ENCODE measurements at places on chromosomes 7 and 10. TPM values are rescaled to one million over a fixed set of nuclear protein-coding genes. Genes with fewer than 3 reads are reported as not detected.

Gene NRAP
- not detected for polyA plus RNA-seq

Gene MACC1
- 9.6 TPM for polyA plus RNA-seq

Gene LAMTOR4
- 101 TPM for polyA plus RNA-seq

Gene CRHR2
- polyA plus RNA-seq, result 0.41 TPM

Gene MKX
- polyA plus RNA-seq, result 0.90 TPM

Gene HTRA1
- polyA plus RNA-seq, result 70.4 TPM

Gene TFEC
- 0.95 TPM for polyA plus RNA-seq

DNA sequence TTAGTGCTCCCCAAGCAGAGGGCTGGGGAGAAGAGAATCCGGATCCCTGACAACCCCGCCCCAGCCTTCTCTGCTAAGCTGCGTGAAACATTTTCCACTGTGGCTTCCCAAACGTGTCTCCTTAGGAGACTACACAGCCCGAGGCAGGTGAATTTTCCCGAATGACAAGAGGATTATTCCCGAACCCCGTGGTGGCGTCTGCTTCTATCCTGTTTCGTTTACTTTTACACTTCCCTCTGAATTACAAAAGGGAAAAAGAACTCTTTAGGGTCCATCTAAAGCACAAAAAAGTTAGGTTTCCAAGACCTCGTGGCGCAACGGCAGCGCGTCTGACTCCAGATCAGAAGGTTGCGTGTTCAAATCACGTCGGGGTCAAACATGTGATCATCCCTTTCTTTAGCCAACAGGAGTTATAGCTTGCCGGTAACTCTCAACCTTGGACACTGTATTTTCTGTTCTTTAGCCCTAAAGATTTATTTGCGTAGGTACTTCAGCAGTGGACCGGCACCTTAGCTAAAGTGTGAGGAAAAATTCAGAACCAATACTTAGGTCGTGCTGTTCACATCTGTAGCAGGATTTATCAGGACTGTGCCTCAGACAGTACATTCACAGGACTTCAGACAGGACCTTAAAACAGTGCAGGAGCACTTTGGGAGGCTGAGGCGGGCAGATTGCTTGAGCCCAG, 3.2 kb upstream of the ZNF789 start:
- H3K4me3 ChIP-seq, result no peak overlapping the region
- H3K27ac ChIP-seq, result no peak overlapping the region
- H3K27me3 ChIP-seq, result no peaks in the 10 kb centered on the region
- no peak for DNase-seq

DNA sequence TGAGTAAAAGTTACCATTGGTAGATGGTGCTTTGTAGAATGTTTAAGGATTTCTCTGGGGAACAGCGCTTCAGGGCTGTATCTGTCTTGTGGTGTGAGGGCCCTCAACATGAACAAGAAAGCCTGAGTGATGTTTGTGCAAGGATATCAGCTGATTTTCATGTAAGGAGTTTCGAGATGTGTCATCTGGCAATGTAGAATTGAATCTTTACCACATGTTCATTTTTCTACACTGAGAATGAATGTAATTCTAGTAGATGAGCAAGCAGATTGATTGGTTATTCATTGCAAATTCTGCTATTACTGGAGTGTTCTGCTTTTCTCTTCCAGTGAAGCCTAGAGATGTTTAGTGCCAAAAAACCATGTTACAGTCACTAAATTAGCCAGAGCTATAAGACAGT, 87.7 kb downstream of the ST7 start:
- DNase-seq, result no peak
- no peak overlapping the region for H3K4me3 ChIP-seq
- no peak overlapping the region for H3K27ac ChIP-seq
- no peaks in the 10 kb centered on the region for H3K27me3 ChIP-seq
- no peaks in the 10 kb centered on the region for H3K36me3 ChIP-seq
- no peaks in the 10 kb centered on the region for H3K4me1 ChIP-seq

DNA sequence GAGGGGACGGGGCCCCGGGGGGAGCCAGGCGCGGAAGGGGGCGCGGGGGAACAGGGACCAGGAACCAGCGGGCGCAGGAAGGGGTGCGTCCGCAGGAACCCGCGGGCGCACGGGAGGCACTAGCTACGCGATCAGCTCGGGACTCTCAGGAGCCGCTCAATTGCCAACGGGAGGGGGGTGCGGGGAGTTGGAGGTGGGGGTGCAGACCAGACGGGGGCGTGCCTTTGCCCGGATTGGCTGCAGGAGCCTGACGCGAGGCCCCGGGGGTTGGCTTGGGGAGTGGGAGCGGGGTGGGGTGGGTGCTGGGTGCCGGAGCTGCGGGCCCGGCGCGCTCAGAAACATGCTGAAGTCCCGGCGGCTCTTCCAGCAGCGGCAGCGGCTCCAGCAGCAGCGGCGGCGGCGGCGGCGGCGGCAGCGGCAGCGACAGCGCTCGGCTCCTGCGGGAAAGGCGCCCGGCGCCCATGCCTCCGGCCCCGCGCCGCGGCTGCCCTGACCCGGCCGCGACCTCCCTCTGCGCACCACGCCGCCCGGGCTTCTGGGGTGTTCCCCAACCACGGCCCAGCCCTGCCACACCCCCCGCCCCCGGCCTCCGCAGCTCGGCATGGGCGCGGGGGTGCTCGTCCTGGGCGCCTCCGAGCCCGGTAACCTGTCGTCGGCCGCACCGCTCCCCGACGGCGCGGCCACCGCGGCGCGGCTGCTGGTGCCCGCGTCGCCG, at the start of gene ADRB1:
Gene ADRB1 (plus strand): TSS at position 335 of the 715 bp plus-strand sequence. CDS start 267 bp downstream, at position 602.
- no peaks in the 10 kb centered on the region for H3K36me3 ChIP-seq
- peaks cover 28% of the 10 kb centered on the region for H3K27me3 ChIP-seq
- peak; percentile 90 for DNase-seq
- peak within 1 kb of the TSS; percentile 81 for H3K27ac ChIP-seq
- peak within 1 kb of the TSS; percentile 51 for H3K4me3 ChIP-seq
- peaks cover 40% of the 10 kb centered on the region for H3K4me1 ChIP-seq

- H3K4me1 ChIP-seq, result no peaks in the 10 kb centered on the region
- no peaks in the 10 kb centered on the region for H3K27me3 ChIP-seq
- no peak for DNase-seq
- H3K36me3 ChIP-seq, result no peaks in the 10 kb centered on the region
- peak overlapping the region; percentile 25 for H3K27ac ChIP-seq
Observed at GRCh38 chr10:35056686-35057085, 33.5 kb downstream of the CUL2 start.

- H3K4me3 ChIP-seq, result no peak overlapping the region
- H3K27me3 ChIP-seq, result peaks cover 24% of the 10 kb centered on the region
- DNase-seq, result peak; percentile 61
Observed at GRCh38 chr7:173209-173918, 19.0 kb upstream of the FAM20C start.

GRCh38 chr10:87880336-87880735, 16.9 kb downstream of the PTEN start:
- no peak overlapping the region for H3K4me3 ChIP-seq
- H3K27me3 ChIP-seq, result no peaks in the 10 kb centered on the region
- no peak overlapping the region for H3K27ac ChIP-seq
- DNase-seq, result no peak

- DNase-seq, result no peak
- no peaks in the 10 kb centered on the region for H3K4me1 ChIP-seq
- H3K36me3 ChIP-seq, result peaks cover 55% of the 10 kb centered on the region
- no peaks in the 10 kb centered on the region for H3K27me3 ChIP-seq
- no peak overlapping the region for H3K27ac ChIP-seq
- H3K4me3 ChIP-seq, result no peak overlapping the region
Observed at GRCh38 chr10:95848841-95849240, 58.9 kb upstream of the CC2D2B start.

DNA sequence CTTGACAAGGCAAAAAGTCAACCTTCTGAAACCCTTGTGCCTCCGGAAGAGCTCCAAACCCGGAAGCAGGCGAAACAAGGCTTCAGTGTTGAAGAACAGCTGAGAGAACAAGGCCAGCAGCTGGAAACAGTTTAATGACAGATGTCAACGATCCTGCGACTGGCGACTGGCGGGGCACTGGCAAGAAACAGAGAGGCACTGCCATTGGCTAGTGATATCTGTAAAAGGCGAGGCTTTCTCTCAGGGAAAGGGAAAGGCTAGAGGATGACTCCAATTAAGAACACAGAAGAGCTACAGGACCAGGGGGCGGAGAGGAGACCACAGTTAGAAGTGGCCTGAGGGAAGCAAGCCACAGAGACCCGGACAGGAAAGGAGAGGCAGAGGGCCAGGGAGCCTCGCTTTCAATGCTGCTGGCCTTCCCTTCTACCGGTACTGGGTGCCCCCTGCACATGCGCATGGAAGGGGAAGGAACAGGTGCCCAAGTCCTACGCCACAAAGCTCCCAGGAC, 19.4 kb downstream of the ITGB1 start:
- H3K4me3 ChIP-seq, result no peak overlapping the region
- H3K4me1 ChIP-seq, result peaks cover 28% of the 10 kb centered on the region
- H3K27ac ChIP-seq, result peak overlapping the region; percentile 66
- DNase-seq, result peak; percentile 71
- H3K27me3 ChIP-seq, result no peaks in the 10 kb centered on the region

- no peak for DNase-seq
- H3K36me3 ChIP-seq, result no peaks in the 10 kb centered on the region
- H3K4me3 ChIP-seq, result no peak overlapping the region
Observed at GRCh38 chr10:34078017-34078744, 736.9 kb downstream of the PARD3 start.

DNA sequence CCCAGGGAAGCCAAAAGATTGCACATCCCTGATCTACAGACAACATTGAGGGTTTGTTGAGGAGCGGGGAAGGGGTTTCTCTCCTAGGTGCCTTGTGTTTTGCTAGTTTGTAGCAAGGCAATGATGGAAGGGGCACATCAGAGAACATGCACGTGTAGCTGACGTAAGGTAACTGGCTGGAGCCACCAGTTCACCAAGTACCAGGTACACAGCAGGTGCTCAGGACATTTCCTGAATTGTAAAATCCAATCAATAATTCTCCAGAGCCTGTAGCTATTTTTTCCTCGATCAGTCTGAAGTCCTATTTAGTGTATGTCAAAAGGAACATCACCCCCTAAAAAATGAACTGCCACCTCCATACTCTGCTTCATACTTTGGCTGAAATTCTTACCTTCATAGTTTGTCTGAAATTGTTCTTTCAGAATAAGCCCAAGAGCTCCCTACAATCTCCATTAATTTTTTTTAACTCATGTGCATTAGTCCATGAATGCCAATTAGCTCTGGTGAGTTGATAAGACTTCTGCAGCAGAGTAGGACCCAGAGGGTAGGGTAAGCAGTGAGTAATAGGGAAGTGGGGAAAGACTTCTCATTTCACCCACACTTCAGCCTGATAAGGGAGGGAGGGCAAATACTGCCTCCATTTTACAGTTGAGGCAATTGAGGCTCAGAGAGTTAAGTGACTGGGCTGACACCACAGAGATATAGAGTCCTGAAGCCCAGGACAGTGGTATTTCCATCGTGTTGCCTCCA, 36.0 kb upstream of the SLC26A3 start:
- no peak overlapping the region for H3K27ac ChIP-seq
- no peaks in the 10 kb centered on the region for H3K27me3 ChIP-seq
- H3K4me3 ChIP-seq, result no peak overlapping the region
- no peak for DNase-seq

- H3K27ac ChIP-seq, result no peak overlapping the region
- H3K4me1 ChIP-seq, result no peaks in the 10 kb centered on the region
- no peaks in the 10 kb centered on the region for H3K27me3 ChIP-seq
- H3K36me3 ChIP-seq, result no peaks in the 10 kb centered on the region
- H3K4me3 ChIP-seq, result no peak overlapping the region
Observed at GRCh38 chr7:30702200-30702599, 19.9 kb upstream of the CRHR2 start.

GRCh38 chr7:93039786-93040185, 78.0 kb downstream of the SAMD9 start:
- H3K27ac ChIP-seq, result no peak overlapping the region
- DNase-seq, result no peak
- no peaks in the 10 kb centered on the region for H3K27me3 ChIP-seq
- no peak overlapping the region for H3K4me3 ChIP-seq

DNA sequence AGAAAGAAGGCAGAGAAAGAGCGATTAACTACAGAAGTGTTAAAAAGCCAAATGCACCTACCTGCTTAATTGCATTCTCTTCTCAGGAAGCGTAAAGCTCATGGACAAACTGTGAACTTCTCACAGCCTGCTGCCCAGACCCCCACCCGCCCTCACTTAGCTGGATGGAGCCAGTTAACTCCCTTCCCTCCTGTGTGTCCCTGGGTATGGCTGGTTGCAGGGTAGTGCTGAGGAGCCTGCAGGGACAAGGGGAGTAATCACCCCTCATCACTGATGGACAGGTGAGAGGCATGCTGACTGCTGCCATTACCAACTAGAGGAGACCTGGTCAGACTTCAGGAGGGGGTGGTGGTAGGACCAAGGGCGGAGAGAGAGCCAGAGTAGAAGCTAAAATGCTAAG, 37.5 kb downstream of the ENO4 start:
- H3K4me1 ChIP-seq, result peaks cover 11% of the 10 kb centered on the region
- H3K27ac ChIP-seq, result no peak overlapping the region
- no peaks in the 10 kb centered on the region for H3K27me3 ChIP-seq
- H3K4me3 ChIP-seq, result no peak overlapping the region
- DNase-seq, result no peak

- H3K27ac ChIP-seq, result no peak overlapping the region
- no peaks in the 10 kb centered on the region for H3K36me3 ChIP-seq
- DNase-seq, result no peak
- no peak overlapping the region for H3K4me3 ChIP-seq
- H3K27me3 ChIP-seq, result no peaks in the 10 kb centered on the region
Observed at GRCh38 chr10:132927824-132928223, 14.5 kb downstream of the CFAP46 start.

GRCh38 chr10:486206-486605, 203.3 kb downstream of the DIP2C start:
- no peaks in the 10 kb centered on the region for H3K27me3 ChIP-seq
- no peak overlapping the region for H3K27ac ChIP-seq
- H3K36me3 ChIP-seq, result no peaks in the 10 kb centered on the region

- no peaks in the 10 kb centered on the region for H3K27me3 ChIP-seq
- H3K4me3 ChIP-seq, result no peak overlapping the region
- no peaks in the 10 kb centered on the region for H3K36me3 ChIP-seq
- peaks cover 14% of the 10 kb centered on the region for H3K4me1 ChIP-seq
Observed at GRCh38 chr10:75100764-75101291, 10.6 kb upstream of the SAMD8 start.

DNA sequence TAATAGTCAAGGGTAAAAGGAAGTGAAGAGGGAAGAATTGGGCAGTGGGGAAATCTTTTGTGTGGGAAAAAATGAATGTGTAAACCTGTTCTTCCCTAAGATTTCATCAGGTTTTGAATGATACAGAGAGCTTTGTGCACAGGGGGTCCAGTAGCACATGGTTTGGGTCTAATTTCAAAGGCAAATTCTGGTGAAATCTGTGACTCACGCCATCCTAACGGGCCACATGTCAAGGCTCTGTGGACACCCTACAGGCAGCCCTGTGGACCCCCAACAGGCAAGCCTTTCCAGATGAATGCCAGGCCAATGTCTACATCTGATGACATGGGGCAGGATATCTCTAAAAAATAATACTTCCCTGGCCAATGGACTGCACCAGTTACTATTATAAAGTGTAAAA, 309.8 kb downstream of the PARD3 start:
- no peaks in the 10 kb centered on the region for H3K4me1 ChIP-seq
- H3K36me3 ChIP-seq, result no peaks in the 10 kb centered on the region
- no peak overlapping the region for H3K27ac ChIP-seq
